ENCODE measurements at places on chromosomes 7 and 10. TPM values are rescaled to one million over a fixed set of nuclear protein-coding genes. Genes with fewer than 3 reads are reported as not detected.

Gene FAS
- total RNA-seq: 12.2 TPM

Gene PRSS2
- total RNA-seq: 0.51 TPM

DNA sequence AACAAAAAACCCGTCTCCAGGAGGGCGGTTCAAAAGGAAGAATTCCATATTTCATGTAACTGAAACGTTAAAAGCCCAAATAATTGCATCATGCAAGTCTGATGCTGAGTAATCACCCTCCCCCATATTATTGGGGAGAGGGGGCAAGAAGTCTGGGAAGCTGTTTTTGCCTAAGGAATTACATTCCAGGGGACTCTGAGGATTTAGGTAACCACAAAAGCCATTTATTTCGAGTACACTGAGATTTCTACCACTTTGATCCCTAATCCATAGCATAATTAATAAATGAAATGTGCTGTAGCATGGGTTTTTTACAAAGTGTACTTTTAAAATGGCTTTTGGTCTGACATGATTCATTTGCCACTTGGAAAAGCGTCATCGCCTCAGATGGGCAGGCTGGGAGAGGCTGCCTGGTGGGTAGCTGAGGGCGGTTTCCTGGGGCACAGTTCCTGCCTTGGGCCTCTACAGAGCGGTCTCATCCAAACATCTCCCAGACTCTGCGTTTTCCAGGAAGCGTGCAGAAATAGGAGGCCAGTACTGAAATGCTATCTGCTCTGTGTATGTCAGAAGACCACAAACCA, 106.5 kb downstream of the TCF7L2 start:
- DNase-seq: no peak

- no peak for DNase-seq
Measured at GRCh38 chr10:85651497-85651882, 715.1 kb downstream of the GRID1 start.

- DNase-seq: peak; percentile 34
Measured at GRCh38 chr7:156497776-156498509, 142.6 kb upstream of the RNF32 start.

DNA sequence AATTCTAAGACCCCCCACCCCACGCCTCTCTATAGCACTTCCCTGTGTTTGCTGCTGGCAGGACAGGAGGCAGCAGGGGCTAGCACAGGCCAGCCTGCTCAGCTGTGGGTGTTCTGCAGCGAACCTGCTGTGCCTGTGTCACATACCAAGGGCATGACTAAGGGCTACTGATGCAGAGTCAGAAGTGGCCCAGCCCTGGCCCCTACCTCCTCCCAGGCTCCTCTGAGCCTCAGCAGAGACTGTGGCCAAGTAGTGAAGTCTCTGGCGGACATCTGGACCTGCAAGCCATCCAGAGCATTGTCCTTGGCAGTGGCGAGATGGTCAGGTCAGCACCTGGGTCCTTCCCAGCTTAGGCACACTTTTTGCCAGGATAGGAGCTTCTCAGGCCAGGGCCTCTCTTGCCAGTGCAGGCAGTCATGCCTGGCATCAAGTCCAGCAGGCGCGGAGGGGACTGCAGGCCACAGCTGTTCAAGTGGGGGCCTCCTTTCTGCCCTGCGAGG, 116.3 kb upstream of the RET start:
- DNase-seq: peak; percentile 42

GRCh38 chr10:120948889-120949608, 97.9 kb downstream of the WDR11 start:
- peak; percentile 69 for DNase-seq

DNA sequence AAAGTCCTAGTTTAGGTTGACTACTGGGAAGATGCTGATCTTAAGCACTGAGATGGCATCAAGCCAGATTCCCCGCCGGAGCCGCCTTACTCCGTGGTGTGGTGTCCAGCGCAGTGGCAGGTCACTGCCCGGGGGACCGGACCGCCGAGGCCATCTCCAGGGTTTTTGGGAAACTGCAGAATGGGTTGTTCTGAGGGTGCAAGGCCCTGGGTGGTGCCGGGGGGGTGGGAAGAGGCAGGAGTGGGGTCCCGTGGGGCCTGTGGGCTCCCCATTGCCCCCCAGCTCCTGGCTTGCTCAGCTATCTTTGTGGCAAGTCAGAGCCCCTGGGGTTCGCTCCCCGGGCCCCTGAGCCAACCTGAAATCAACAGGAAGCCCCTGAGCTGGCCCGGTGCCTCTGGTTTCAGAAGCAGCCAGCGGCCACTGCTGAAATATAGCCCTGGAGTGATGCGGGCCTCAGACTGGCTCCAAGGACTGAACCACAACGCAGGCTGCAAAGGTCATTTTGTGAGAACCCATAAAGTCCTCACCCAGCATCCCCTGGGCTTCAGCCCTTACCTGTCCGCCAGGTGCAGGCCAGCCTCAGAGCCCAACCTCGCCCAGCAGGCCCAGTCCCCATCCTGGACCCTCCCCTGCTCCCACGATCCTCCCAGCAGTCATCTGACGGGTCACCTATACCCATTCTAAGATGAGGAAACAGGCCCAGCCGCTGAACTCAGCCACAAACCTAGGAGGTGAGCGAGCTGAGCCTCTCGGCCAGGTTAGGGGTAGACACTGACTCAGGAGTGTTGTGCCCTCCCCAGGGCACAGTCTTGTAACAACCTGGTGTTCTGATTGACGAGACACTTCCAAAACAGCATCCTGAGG, 102.7 kb downstream of the PDGFA start:
- DNase-seq: no peak

GRCh38 chr7:32583791-32584190, 88.5 kb downstream of the AVL9 start:
- no peak for DNase-seq

- DNase-seq: no peak
Measured at GRCh38 chr10:62707810-62708209, 96.7 kb upstream of the ADO start.

DNA sequence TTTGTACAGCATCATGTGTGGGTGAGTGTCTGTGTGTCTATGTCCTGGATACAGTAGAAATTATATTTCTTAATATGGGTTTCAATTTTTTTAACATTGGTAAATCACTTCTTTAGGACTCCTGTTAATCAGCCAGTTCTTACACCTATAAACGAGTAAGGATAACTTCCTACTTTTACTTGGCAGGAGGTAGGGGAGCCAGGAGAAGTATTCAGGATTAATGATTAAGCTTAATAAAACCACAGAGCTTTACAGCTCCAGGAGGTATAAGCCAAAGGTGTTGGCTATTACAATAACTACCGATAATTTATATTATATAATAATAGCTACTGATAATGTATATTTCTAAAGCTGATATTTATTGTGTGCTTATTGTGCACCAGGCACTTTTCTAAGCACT, 1.7 kb upstream of the FAM3C start:
- no peak for DNase-seq

Measured in right atrium auricular region (tissue), 2 donors.